Stimulated activated CD4-positive, alpha-beta T cell treated with anti-CD3 and anti-CD28 coated beads, TNF-alpha, amount 100 ng/mL, for 4 hours (primary cell): ENCODE measurements at places on chromosomes 7 and 10.

DNA sequence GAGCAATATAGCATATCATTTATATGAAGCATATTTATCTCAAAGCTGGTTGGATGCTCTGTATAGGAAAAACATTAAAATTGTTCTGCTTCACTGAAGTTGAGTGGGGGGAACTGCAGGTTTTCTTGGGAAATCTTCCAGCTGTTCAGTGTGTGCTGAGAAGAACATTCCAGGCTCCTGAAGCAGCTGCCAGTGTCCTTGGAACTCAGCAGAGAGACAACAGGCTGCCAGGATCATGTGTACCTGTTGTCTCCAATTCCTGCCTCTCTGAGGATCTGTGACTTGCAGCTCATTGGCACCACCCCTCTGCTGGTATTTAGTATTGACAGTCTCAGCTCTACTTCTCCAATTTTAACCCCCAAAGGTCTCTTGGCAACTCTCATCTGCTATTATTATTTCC, 42.3 kb upstream of the PRKG1 start:
- DNase-seq, result no peak

DNA sequence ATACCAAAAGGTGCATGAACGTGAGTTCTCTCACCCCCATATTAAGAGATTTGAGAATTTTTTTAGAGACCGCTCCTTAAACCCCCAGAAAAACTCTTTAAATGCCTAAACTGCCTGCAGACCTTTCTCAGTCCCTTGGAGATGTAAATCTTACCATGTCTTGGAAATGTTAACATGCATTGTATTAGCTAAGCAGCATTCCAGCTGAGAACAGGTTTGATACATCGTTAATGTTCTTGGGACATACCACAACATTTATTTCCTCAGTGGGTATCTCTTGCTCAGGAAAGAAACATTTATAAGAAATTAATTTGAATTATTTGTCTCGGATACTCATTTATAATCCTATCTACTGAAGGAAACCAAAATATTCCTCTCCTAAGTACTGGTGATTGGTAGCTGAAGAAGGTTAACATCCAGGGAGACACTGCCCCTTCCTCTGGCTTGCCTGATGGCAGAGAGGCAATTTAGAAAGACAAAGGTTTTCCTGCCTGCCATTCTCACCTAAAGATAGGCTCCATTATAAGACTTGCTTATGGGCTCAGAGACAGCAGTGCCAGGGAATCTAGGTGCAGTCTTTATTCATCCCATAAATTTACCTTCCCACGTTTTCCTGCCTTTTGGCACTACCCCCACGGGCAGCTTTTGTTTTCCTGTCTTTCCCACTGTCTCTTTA, 141.2 kb downstream of the COBL start:
- DNase-seq, result no peak

GRCh38 chr10:48843198-48843597, 96.4 kb downstream of the LRRC18 start:
- no peak for DNase-seq

- no peak for DNase-seq
Observed at GRCh38 chr10:126187399-126187798, 200.9 kb downstream of the ADAM12 start.

DNA sequence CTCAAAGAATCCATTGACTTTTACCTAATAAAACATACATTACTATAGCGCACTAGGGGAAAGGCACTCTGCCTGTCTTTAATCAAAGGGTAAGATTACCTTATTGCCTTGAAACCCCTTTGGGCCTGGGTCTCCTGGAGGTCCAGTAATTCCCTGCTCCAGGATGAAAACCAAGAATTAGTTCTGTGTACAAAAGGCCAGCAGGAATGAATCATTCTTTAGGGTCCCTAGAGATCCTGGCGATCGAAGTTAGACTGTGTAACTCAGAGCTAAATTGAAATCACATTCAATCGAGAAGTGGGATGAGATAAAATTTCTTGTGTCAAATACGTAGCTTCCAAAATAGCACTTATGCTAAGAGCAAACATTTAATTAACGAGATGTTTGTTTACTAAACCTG, 29.8 kb downstream of the COL28A1 start:
- no peak for DNase-seq

GRCh38 chr7:24701261-24702235, 55.7 kb downstream of the GSDME start:
- DNase-seq, result no peak
